ENCODE measurements at places on chromosomes 6 and 20.

GRCh38 chr6:167492100-167492449 lies 167.2 kb downstream of the TTLL2 start:
- no peak for DNase-seq

- no peak for DNase-seq
These were observed 24.3 kb downstream of the TMEM74B start for GRCh38 chr20:1160496-1160895.

DNA sequence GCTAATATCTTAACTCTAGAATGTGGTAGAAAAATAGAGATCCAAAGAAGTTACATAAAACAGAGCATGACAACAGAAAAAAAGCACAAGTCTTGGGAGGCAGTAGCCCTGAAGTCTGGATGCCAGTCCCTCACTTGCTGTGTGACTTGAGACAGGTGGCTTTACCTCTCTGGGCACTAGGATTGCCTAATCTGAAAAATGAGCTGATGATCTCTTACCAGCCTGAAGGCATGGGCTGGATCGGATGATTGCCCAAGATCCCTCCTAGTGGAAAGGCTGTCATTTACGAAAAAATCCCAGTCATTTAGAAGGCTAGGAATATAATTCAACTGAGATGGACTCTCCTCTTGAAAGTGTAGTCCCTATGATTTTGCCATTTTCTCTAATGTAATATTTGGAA lies 10.9 kb upstream of the GCM1 start:
- DNase-seq, result no peak

DNA sequence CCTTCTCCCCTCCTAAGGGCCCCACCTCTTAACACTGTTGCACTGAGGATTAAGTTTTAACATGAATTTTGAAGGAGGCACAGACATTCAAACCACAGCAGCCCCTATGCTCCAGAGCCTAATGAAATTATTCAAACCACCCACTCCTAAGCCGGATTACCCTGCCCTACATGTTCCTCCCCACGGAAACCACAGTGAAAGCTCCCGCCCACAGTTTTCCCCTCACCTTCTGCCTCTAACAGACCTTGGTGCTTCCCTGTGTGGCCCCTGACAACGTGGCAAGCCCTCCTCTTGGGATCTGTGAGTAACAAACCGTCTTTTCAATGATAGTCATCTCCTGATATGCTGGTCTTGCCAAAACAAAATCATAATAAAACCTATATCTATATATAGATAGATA lies 74.8 kb downstream of the RIN2 start:
- DNase-seq, result no peak

DNA sequence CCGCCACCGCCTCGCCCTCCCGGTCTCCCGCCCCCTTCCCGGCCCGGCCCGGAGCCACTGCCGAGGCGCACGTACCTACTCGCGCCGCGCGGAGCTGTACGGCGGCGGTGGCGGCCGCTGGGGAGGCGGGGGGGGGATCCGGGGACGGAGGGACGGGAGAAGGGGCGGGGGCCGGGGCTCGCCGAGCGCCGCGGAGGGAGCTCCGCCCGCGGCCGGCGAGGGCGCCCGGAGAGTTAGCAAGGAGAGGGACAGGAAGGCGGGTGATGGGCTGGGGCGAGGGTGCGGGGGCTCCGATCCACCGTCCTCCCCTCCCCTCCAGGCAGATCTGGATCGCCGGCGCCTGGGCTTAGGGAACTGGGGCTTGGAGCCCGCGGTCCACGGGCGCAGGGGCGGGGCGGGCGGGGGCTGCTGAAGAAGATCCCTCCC lies 548 bp upstream of the TMEM74B start:
- no peak for DNase-seq

GRCh38 chr6:44762496-44762895 lies 375.0 kb downstream of the CDC5L start:
- DNase-seq, result no peak

DNA sequence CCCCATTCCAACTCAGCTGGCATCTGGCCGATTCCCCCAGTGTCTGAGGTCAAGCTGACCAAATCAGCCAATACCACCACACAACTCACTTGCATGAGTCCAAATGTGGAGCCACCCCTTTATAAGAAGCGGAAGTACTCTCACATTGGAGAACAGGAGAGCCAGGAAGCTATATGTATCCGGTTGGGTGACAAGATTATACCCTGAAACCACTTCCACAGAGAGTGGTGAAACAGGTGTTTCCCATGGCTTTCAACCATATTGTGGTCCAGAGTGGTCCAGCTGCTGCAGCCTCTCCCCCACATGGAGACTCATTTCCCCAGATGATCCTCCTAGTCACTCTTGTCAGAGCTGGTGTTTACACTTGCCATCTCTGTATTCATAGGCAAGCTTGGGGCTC lies 24.0 kb upstream of the SERINC1 start:
- DNase-seq, result no peak

DNA sequence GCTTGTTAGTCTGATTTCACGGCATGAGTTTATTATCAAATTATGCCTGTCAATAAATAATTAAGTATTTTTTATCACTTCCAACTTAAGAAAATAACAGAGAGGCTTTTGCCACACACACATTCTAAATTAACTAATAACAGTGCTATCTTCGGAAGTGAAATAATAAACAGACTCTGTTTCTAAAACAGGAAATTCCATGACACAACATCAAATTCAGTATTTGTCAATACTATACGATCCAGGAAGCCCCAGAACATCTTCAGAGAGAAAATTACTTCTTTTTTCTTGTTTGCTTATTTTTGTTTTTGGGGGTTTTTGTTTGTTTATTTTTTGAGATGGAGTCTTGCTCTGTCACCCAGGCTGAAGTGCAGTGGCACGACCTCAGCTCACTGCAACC lies 150.7 kb upstream of the PRDM1 start:
- no peak for DNase-seq

- DNase-seq, result no peak
These were observed 88.0 kb downstream of the FRK start for GRCh38 chr6:115972679-115973078.

Measured in T-helper 9 cell (primary cell).